ENCODE measurements at places on chromosomes 11 and 22. TPM values are rescaled to one million over a fixed set of nuclear protein-coding genes. Genes with fewer than 3 reads are reported as not detected.

Gene GCAT
- total RNA-seq, result 4.8 TPM

Gene TRPT1
- 45.1 TPM for total RNA-seq

DNA sequence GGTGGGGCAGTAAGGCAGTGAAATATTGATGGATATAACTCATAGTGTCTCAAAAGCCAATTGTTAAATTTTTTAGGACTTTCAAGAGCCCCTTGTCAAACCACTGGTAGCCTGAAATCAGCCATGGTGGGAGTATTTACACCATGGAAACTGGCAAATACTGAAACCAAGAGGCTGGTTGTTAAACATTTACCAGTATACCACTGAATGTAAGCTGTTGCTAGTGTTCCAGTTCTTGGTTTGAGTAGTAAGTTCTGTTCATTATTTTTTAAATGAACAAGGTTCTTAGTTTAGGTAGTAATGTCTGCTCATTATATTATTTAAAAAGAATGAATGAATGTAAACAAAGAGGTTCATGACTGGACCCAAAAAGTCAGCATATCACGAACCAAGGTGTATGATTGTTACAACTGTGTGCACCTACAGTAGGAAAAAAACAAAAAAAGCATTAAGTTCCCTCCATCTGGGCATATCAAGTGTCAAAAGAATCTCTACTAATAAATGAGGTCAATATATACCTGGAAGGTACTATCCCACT, 4.5 kb upstream of the EIF3F start:
- DNase-seq, result no peak

DNA sequence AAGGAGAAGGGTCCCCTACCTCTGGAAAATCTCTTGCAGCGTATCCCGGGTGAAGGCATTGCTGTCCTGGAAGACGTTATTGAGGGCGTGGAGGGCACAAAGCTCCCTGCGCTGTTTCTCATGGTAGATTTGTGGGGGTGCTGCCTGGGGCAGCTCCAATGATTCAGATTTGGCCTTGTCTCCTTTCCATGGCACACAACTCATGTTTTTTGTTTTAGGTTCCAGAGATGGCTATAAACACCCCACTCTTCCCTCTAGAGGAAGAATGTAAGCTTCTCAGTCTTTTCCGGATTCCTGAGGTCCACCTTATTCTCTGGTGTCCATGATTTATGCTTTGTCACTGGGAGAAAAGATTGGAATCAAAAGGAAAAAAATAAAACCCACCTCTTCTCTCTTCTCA, 959 bp downstream of the JOSD1 start:
- no peak for DNase-seq

DNA sequence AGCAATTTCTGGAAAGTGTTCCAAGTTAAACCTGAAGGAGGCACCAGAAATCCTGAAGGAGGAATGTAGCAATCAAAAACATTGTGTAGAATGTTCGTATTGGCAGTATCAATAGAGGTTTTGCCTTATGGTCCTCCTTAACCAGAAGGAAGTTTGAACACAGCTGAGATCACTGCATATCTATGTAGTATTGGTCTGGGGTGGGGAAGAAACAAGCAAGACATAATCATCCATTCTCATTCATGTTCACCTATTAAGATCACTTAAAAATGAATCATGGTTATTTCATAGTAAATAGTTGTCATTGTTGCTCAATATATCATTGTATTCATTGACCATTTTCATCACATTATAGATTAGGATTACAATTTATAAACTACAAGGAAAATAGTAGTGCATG, 160.5 kb downstream of the DDX10 start:
- DNase-seq, result no peak

DNA sequence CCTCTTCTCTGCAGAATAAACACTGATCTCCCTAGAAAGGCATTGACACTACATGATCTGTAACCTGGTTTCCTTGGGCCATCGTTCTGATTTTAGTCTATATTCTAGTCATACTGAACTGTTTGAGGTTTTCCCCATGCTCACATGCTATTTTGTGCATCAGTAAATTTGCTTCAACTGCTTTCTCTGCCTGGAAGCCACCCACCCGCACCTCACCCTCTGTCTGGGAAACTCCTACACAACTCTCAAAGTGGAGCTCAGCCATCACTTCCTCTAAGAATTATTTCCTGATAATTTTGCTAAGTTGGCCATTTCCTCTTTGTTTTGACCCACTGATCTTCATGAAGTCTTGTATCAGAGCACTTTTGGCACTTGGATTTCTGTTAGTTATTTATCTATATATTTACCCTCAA, 36.1 kb downstream of the MMP20 start:
- DNase-seq, result no peak

DNA sequence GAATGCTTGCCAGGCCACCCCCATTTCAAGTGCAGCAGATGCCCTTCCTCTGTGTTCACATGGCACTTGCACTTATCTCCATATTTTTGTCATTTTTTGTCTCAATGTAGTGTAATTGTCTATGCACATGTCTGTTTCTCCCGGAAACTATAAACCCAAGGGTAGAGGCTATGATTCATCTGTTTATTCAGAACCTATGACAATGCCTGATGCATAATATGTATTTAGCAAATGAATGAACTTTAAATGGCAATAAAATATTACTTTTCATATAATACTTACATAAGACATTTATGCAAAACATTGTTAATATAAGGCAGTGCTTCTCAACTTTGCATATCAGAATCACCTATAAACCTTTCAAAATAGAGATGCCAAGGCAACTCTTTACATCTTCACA, 6.7 kb downstream of the PAK1 start:
- no peak for DNase-seq

- DNase-seq, result no peak
These were observed 104.3 kb downstream of the MAML2 start for GRCh38 chr11:96238563-96239135.

DNA sequence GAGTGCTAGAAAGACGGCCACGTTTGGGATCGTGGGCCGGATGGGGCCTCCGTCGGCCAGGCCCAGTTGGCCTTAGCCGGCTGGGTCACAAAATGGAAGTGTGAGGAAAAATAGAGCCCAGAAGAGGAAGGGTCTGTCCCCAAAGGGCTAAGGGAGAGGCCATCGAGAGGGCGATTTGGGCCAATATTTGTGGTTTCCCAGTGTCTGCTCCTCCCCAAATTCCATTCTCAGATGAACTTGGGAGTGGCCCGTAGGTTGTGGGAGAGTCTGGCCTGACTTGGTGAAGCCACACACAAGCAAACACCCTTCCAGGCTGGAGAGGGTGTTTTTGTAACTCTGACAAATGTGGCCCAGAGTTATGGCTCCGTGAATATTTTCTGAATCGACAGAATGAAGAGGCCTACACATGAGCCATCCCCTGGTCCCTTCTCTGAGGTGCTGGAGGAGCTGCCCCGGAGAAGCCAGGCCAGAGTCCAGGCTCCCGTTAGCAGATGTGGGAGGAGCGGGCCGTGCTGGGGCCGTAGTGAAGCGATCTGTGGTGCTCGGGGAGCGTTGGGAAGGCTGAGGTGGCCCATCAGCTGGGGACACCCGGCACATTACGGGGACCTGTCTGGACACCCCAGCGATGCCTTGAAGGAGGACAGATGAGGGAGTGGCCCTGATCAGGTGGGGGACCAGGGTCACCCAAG, 73.5 kb upstream of the PPARA start:
- DNase-seq, result no peak

GRCh38 chr11:20048707-20049106, 111.6 kb downstream of the DBX1 start:
- no peak for DNase-seq

Data from thymus (tissue), 14 donors.